Mucosa of descending colon (tissue), 3 donors: ENCODE measurements at places on chromosomes 2 and 18. TPM values are rescaled to one million over a fixed set of nuclear protein-coding genes. Genes with fewer than 3 reads are reported as not detected.

PDE6D gene
- 18.6 TPM for total RNA-seq

- peak; percentile 52 for DNase-seq
Observed at GRCh38 chr2:134375935-134376334, 122.1 kb downstream of the MGAT5 start.

CD8A gene
- 4.1 TPM for total RNA-seq

DNA sequence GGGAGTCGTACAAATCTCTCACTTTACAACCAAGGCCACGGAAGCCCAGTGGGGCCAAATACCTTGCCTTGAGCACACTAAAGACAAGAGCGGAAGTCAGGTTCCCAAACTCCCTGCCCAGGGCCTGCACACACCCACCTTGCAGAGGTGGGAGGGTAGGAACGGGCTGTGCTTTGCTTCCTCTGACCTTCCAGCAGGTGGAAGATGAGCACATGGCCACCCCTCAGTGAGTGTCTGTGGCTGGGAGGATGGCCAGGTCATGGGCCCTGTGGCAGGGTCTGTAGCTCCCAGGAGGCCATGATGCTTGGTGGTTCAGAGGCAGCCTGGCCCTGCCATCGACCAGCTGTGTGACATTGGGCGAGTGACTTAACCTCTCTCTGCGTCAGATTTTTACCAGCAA lies 218.2 kb downstream of the ZBTB7C start:
- no peak for DNase-seq

DNA sequence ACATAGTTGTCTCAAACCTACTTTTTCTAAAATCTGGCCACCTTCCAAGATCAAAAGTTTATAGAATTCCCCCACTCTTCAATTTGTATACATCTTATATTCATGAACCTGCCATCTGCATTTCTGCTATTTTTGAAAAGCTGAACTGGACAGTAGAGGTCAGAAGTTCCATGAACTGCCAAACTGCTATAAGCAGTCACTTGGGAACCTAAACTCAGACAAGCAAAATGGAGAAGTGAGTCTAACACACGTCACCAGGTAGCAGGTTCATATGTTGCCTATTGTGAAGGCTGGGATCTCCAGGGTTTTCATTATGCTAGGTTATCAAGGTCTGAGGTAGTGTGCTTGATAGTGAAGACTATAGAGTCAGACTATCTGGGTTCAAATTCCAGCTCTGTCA lies 2.0 kb upstream of the MYO1B start:
- no peak for DNase-seq

UGT1A10 gene
- 116 TPM for total RNA-seq

- DNase-seq, result no peak
Observed at GRCh38 chr2:121906170-121906569, 150.7 kb downstream of the TSN start.

DNA sequence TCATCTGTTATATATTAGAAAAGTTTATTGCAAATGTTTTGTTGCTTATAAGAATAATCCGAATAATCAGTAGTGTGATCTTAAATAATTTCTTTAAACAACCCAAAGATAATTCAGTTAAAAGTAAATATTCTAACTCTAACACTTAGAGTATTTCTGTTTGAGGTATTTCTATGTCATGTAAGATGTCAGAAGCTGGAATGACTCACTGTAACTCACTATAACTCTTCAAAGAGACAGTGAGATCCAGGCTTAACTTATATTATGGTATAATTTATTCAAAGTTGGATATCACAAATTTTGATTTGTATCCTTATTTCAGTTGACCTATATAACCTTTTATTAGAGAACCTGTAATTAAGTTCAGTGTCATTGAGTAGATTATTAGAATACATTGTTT lies 6.9 kb downstream of the MBD5 start:
- no peak for DNase-seq

DNA sequence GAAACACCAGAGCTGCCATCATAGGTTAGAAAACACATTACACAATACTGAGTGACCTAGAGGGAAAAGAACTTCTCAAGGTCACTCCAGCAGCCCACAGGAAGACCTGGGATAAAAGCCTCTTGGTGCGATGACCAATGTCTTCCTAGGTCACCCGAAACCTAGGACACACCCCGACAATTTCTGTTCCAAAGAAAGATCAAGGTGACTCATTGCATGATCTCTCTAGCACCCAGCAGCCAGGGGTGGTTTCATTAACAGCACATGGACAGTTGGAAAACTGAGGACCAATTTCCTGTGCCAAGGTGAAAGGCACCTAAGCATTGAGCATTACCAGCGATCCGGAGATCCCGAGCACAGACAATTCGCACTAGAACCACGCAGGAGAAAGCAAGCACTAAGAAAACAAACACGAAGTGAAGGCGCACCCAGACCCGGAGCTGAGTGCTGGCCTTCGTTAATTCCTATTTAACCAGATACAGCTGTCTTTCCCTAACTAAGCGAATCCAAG lies 1.5 kb downstream of the CACNB4 start:
- DNase-seq, result peak; percentile 27

GRCh38 chr18:9758624-9759075 lies 50.5 kb downstream of the RAB31 start:
- no peak for DNase-seq

TMEM17 gene
- total RNA-seq, result 0.61 TPM

- no peak for DNase-seq
Observed at GRCh38 chr2:137706786-137707613, 257.3 kb upstream of the HNMT start.

GRCh38 chr18:45628979-45629958 lies 14.0 kb downstream of the SLC14A2 start:
- DNase-seq, result no peak

GRCh38 chr2:128450211-128451024 lies 131.8 kb upstream of the HS6ST1 start:
- no peak for DNase-seq

DNA sequence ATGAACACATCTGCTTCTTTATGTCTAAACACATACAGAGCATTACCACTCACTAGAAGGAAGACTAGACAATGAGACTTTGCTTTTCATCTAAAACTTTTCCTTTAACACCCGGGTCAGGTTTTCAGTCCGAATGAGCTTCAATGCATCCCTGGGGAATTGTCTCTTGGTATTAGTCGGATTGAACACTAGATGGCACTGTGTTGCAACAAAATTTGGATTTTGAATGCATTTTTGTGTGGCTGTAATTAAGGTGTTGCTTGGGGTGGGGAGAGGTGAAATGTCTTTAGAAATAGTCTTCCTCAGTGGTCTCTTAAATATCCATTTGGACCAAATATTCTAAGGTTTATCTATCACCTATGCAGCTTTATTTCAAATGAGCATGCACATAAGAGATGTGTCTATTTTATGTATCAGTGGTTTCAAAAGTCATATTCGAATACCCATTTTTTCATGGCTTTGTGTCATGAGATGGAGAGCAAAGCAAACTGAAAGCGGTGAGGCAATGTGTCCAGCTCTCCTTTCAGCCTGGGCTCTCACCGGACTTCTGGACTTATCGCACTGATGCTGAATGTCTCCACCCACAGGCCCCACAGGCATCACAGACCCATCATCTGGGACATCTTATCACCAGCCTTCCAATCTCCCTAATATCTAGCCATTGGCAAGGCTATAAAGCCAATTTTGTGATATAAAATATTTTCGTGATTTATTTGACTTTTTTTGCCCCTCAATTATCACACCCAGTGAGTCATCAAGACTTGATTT lies 510.3 kb downstream of the RNF144A start:
- peak; percentile 46 for DNase-seq

LYG2 gene
- not detected for total RNA-seq

POTEC gene
- total RNA-seq, result not detected
